Activated CD4-positive, alpha-beta T cell treated with anti-CD3 and anti-CD28 coated beads, Interleukin-2, amount 10 ng/mL, durations not matched to agents 24 days and 14 days (primary cell): ENCODE measurements at places on chromosomes 16 and 17.

GRCh38 chr17:78355701-78356100 is 4.2 kb downstream of the SOCS3 start:
- no peak for DNase-seq

- no peak for DNase-seq
Measured at GRCh38 chr16:23079675-23080301, 69.5 kb downstream of the USP31 start.

DNA sequence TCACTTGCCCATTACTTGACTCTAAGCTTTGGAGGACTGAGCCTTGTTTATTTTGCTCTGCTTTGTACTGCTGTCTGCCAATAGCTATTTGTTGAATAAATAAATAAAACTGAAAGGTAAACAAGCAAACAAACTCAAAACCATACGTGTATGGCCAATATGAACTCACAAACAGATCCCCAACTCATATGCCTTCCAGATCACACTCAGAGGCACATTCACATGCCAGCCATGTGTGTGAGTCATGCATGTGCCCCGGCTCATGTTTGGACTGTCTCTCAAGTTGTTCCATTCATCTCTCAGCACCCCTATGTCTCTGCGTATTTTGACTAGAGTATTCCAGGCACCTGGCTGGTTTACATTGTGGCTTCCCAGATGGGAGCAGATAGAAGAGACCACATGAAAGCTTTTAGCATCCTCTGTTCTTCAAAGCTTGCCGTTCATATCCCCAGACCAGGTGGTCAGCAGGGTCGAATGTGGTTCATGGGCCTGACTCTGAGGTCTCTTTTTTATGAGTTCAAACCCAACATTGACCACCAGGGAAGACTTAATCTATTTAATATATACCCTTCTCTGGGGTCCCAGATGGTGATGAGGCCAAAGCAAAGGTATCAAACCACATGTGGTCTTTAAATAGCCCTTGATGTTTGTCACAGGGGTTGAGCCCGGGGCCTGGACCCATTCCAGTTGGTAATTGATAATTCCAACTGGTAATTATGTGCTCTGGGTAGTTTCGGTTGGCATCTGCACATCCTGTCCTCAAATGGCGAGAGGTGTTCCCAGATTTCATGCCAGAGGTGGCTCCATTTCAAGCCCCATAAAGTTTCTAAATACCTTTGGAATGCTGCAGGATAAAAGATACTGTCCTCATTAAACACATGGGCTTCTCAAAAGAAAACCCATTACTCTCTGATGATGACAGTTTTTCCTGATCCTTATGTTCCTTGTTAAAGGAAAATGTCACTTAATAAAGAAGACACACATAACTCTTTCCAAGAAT is 287.3 kb upstream of the MAF start:
- DNase-seq: no peak

GRCh38 chr16:4893103-4893862 is 43.7 kb downstream of the PPL start:
- no peak for DNase-seq

DNA sequence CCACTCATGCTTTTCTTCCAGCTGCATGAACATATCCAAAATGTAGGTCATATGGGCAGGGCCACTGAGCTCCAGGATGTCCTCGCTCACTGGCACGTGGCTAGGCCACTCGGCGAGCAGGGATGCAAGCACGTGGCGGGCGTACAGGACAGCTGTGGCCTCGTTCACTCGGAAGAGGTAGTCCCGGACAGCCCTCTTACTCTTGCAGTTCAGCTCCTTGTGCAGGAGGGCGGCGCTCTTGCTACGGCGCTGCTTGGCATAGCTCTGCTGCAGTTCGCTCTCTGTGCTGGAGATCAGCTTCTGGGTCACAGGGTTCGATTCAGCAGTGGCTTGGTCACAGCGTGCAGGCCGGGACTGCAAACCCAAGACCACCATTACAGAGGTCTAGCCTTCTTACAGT is 53.1 kb upstream of the ATP2A3 start:
- no peak for DNase-seq

DNA sequence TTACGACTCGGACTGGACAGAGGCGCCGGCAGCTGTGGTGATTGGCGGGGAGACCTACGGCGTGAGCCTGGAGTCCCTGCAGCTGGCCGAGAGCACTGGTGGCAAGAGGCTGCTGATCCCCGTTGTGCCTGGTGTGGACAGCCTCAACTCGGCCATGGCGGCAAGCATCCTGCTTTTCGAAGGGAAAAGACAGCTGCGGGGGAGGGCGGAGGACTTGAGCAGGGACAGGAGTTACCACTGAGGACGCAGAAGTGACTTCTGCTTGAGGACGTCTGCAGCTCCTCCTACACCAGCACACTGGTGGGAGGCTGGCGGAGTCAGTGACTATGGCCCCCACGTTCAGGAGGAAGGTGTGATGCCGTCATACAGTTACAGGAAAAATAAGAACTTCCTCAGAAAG is 9.7 kb downstream of the MRM3 start:
- no peak for DNase-seq
